ENCODE measurements at places on chromosomes 4 and X. TPM values are rescaled to one million over a fixed set of nuclear protein-coding genes. Genes with fewer than 3 reads are reported as not detected.

DNA sequence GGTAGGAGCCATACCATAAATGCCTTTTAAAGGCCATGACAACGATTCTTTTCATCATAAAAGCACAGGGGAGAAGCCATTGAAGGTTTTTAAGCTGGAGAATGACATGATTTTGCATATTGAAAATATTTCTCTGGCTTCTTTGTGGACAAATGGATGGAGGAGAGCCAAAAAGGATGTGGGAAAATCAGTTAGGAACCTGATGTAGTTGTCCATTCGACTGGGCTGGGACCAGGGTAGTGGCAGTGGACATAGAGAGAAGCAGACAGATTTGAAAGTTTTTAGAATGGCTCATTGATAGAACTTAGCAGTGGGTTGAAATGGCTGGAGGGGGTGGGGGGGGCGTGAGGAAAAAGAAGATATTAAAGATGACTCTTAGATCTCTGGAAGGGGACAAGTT lies 19.7 kb upstream of the MSN start:
- no peak for DNase-seq

GRCh38 chr4:169099771-169100180 lies 89.7 kb upstream of the CBR4 start:
- no peak for DNase-seq

DNA sequence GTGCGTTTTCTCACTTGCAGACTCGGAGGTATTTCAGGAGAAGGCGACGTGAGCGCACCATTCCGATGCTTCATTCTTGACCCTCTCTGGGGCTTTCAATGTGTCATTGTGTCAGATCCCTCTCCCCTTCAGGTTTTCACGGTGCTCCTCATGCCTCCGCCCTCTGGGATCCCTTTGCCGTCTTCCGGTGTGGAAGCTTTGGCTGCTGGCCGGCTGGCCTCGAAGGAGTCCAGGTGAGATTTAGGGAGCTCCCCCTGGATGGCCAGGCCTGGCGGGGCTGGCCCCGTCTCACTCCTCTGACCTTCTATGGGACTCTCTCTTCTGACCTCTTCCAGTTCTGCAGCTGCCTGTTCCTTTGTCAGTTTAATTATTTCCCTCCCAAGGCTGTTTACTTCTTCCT lies 12.9 kb downstream of the SOD3 start:
- no peak for DNase-seq

DNA sequence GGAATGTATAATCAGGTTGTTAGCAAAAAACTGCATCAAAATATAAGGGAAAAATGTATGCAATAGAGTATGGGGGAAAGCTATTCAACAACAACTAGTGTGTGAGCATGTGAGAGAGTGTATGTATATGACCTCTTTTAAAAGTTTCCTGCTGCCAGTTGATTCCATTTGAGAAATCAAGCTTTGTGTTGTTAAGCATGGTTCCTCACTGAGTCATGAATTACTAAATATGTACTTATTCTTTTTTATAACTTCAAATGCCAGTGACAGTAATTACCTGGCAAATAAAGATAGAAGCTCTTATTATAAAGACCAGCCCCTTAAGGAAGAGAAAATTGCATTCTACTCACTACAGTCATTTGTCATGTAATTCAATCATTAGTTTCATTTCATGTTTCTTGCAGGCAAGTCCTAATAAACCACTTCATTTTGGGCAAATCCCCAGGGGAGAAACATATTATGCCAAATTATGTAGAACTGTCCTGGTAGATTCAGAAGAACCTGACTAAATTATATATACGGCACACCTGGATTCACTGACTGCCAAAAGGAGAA lies 19.2 kb downstream of the RASGEF1B start:
- DNase-seq: no peak

GRCh38 chr4:32624943-32625603 lies 1904.9 kb downstream of the PCDH7 start:
- DNase-seq: no peak

DNA sequence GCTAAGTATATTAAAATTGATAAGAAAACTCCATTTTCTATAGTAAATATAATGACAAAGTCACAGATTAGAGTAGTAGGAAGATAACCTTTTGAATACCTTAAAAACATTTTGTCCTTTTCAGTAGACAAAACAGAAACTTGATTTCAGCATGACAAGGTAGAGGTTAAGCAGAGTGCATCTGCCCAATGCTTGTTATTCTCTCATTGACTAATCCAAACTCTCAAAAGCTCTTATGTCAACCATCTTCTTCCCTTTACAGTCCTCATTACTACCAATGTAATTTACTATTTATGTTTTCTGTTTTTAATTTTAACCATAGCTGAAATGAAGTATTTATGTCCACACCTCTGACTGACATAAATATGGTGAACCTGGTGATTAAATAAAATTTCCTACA lies 11.1 kb downstream of the NIPAL1 start:
- DNase-seq: no peak

GRCh38 chr4:116664198-116664597 lies 421.2 kb downstream of the TRAM1L1 start:
- DNase-seq: no peak

- no peak for DNase-seq
Measured at GRCh38 chr4:7967501-7968261, 28.0 kb upstream of the AFAP1 start.

DNA sequence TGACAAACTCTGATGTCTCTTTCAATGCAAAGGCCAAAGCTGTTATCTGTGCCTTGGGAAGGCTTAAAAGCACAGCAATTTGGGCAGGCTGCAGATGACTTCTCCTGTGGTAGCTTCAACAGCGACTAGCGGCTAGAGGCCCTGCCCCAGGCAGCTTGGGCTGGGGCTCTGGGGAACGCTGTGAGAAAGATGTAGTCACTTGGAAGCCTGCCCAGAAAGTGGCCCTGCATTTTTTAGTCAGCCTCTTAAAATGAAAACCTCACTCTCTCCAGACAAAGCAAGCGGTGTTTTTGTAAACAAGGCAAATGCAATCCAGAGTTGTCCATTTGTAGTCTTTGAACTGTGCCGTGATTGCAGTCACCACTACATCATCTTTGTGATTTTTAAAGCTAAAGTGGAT lies 27.5 kb downstream of the PCYT1B start:
- DNase-seq: no peak

GRCh38 chr4:28373601-28374000 lies 1513.0 kb downstream of the STIM2 start:
- DNase-seq: no peak

SPANXA1 gene
- total RNA-seq: not detected

CPE gene
- not detected for total RNA-seq

- DNase-seq: no peak
Measured at GRCh38 chr4:99285387-99285786, 5.4 kb downstream of the ADH1A start.

- no peak for DNase-seq
Measured at GRCh38 chr4:25569716-25570115, 85.9 kb upstream of the SLC34A2 start.

GC gene
- total RNA-seq: not detected

DNA sequence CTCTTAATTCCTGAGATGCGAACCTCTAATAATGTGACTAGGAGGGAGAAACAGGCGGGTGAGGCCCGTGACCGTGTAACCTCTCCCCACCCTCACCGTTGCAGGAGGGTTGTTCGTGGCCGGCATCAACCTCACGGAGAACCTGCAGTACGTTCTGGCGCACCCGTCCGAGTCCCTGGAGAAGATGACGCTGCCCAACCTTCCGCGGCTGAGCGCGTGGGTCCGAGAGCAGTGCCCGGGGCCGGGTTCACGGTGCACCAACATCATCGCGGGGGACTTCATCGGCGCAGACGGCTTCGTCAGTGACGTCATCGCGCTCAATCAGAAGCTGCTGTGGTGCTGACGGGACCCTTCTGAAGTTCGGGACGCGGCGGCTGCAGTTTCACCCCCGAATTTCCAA lies 17.8 kb downstream of the PLCXD1 start:
- no peak for DNase-seq

RAP2C gene
- total RNA-seq: 47.2 TPM

DNA sequence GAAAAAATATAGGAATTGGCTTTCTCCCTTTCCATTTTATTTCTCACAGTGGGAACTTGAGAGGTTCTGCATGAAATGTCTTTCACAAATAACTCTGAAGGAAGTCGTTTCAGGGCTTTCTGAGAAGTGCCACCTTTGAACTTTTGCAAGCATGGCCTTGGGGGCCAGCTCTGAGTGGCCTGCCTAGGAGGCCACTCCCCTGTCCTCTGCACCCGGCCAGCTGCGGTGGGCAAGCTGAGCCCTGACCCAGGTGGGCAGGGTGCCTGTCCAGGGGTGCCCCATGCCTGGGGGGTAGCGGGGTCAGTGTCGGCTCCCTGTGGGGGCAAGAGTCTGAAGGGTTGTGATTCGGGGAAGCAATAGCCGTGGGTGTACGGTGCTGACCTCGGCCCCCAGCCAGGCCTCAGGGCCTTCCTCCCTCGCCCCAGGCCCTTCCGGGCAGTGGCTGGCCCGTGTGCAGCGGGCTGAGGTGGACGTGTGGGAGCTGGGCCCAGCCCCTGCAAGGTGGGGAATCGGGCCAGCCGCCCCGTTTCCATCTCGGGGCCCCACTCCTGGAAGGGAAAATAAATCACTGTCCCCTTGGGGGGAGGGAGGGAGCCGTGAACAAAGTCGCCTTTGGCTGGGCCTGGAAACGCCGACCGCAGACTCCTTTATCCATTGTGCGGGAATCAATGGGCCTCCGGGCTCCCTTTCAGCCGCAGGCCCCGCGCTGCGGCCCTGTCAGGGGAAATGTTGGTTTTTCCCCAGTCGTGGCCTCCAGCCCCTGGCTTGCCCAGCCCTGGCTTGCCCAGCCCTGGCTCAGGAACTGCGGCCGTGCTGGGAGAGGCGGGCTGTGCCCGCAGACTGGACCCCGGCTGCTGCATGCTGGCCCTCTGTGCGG lies 3.1 kb downstream of the FGFRL1 start:
- DNase-seq: no peak

- no peak for DNase-seq
Measured at GRCh38 chr4:168451744-168452390, 28.4 kb downstream of the DDX60L start.

DNA sequence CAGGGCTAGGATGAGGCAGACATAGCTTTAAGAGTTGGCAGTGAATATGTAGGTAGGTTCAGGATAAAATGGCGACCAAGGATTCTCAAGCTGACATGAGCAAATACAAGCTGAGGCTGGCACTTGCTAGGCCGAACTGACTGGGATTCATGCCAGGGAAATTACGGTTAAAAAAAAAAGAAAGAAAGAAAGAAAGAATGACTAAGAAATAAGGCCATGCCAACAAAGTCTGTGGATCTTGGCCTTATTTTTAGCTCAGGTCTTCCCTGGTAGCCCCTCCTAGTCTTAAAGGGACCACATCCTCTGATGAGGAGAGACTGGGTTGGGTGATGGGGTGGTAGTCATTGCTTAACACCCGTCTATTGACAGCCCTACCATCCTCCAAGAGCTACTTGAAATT lies 64.4 kb upstream of the KLHL13 start:
- no peak for DNase-seq

FGA gene
- not detected for total RNA-seq

- no peak for DNase-seq
Measured at GRCh38 chr4:128521156-128521555, 233.5 kb upstream of the PGRMC2 start.

CT55 gene
- total RNA-seq: not detected

- no peak for DNase-seq
Measured at GRCh38 chr4:142416121-142416520, 430.0 kb downstream of the INPP4B start.

GRCh38 chr4:138609943-138610350 lies 367.8 kb upstream of the SLC7A11 start:
- no peak for DNase-seq

DNA sequence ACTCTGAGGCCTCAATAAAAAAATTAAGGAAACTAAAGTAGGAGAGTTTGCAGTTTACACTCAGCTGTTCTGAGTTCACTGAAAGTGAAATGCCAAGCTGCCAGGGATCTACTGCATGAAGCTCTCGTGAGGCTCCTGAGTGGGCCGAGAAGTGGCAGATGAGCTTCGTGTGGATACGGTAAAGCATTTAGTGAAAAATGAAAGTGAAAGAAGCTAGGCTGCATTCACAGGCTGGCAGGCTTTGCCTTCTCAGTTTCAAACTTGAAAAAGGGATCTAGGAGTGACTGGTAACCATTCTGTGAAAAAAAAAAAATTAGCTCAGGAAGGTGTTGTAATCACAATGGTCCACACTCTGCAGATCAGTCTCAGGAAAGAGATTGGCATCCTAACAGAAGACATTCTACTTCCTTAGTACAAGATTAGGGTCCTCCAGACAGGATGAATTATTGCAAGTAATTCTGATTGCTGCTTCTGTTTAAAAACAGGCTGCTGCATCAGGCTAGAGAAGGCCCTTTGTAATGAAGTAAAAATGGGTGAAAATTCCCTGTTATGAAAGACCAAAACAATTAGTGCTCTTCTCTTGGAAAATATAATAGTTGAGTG lies 679.9 kb downstream of the RPA4 start:
- DNase-seq: peak; percentile 8

DNA sequence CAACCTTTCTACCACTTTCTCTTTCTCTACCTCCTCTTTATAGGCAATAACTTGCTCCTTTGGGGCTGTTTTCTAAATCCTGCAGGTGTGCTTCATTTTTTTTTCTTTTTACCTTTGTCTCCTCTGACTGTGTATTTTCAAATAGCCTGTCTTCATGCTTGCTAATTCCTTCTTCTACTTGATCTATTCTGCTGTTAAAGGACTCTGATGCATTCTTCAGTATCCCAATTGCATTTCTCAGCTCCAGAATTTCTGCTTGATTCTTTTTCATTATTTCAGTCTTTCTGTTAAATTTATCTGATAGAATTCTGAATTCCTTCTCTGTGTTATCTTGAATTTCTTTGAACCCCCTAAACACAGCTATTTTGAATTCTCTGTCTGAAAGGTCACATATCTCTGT lies 67.7 kb upstream of the IL2 start:
- no peak for DNase-seq

GRCh38 chrX:42131856-42132255 lies 208.5 kb upstream of the CASK start:
- DNase-seq: no peak

DNA sequence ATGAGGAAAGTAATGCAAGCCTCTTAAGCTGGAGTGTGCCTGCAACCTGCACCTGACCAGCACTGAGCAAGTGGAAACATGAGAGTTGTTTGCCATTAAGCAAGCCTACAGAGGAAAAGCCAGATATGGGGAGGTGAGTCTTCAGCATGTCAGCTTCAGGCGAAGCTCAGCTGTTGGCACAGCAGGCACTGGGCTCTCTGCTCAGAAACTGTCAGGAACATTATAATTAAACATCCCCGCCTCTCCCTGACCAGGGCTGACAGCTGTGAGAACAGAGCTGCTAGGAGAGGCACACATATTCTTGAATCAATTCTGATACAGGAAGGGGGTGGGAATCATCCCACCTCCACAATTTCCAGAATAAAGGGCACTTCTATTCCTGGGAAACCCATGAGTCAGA lies 19.0 kb upstream of the DCX start:
- no peak for DNase-seq

DNA sequence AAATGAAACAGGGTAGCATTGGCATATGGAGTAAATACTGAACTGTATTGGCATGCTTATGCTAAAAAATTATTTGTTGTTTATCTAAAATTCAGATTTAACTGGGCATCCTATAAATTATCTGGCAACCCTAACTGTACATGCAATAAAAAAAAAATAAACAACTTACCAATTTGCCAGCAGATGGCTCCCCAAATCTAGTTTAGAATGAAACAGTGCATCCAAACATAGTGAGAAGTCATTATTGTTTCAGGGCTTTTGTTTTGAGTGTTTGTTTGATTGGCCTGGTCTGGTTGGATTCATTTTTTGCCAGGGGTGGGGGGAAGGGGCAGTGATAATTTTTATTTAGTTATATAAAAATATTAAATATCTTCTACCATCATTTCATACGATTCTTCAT lies 12.8 kb upstream of the NSUN7 start:
- no peak for DNase-seq

ETNPPL gene
- not detected for total RNA-seq

- no peak for DNase-seq
Measured at GRCh38 chrX:11462136-11462535, 168.9 kb downstream of the AMELX start.
